NCI-H446 treated with DMSO at 0.1 percent for 48 hours (cell line): ENCODE measurements at places on chromosomes 6 and 20.

DNA sequence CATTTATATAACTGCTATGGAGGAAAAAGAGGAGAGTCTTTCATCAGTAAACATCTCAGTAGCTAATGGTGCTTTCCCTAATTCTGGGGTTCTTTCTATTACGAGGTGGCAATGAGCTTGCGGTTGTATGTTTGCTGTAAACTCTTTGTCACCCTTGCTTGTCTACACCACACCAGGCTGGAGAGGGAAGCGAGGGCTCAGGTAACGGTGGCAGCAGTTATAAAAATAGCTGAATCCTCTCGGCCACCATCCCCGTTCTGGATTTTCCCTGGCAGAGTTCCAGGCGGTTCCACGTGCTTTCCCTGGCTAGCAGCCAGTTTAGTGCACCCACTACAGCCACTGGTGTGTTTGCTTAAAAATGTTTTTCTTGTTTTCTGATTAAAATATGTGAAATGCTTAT lies 39.0 kb downstream of the MAS1 start:
- DNase-seq = no peak

DNA sequence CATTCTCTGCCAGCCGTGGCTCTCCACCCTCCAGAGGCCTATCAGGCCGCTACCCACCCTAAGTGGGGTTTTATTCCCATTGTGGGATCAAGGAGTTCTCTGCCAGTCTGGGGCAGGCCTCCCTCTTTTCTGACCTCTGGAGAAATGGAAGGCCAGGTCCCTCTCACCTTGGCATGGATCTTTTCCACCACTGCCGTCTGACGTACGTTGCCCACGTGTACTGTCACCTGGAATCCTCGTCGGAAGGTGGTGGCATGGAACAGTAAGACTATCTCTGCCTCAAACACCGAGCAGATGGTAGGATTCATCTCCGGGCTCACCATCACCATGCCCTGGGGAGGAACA lies 7.3 kb downstream of the GTPBP2 start:
- no peak for DNase-seq

GRCh38 chr6:148021699-148022098 lies 320.9 kb upstream of the SASH1 start:
- DNase-seq = no peak

GRCh38 chr6:89139509-89140346 lies 6.1 kb upstream of the PM20D2 start:
- no peak for DNase-seq

DNA sequence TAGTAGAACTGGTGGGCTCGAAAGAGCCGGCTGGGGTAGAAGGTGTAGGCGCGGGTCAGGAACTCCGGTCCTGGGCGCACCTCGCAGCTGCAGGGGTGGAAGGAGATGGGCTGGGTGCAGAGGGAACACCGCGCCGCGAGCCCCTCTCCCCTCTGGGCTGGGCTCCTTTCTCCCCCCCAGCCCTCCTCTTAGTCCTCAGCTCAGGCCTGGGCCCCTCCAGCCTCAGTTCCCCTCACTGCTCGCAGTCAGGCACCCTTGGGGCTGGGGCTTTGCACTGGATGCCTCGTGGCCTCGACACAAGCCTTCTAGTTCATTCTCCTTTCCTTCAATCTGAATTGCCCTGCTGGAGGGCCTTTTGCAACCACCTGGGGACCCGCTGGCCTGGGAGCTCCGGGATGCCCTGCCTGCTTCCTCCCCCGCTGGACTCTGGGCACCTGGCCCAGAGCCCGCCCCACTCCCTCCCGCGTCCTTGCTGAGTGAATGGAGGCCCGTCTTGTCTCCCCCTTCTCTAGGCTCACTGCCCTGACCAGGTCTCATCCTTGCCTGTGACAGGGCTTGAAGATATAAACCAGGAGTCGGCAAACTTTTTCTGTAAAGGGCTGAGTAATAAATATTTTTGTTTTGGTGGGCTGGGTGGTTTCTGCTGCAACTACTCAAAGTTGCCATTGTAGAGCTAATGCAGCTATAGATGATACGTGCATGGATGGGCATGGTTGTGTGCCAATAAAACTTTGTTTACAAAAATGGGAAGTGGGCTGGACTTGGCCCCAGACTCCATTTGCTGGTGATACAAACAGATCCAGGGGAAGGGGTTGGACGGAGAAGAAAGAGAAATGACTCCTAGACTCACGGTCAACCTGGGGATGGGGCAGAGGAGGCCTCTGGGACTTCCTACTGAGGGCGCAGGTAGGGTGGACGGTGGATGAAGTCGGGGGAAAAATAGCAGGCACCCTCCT lies 47.3 kb downstream of the APCDD1L start:
- no peak for DNase-seq
